ENCODE measurements at places on chromosomes 3 and 15.

DNA sequence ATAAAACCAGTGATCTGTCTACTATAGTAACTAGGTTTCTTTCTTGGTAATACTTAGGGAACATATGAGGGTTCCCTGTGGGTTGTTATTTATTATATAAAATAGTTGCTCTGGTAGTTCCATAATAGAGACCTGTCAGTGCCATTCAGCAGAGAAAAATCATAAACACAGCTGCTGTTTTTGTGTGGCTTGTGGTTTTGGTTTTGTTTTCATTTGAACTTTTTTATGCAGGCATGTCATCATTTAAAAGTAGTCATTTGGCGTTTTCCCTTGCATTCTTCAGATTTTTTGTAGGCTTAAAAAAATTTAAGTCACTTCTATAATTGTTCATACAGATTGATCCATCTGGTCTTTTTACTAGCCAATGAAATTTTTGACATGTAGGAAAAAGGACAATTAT is 47.9 kb downstream of the PIK3CA start:
- no peak for DNase-seq

GRCh38 chr3:110243081-110243480 is 828.5 kb upstream of the NECTIN3 start:
- DNase-seq: no peak

DNA sequence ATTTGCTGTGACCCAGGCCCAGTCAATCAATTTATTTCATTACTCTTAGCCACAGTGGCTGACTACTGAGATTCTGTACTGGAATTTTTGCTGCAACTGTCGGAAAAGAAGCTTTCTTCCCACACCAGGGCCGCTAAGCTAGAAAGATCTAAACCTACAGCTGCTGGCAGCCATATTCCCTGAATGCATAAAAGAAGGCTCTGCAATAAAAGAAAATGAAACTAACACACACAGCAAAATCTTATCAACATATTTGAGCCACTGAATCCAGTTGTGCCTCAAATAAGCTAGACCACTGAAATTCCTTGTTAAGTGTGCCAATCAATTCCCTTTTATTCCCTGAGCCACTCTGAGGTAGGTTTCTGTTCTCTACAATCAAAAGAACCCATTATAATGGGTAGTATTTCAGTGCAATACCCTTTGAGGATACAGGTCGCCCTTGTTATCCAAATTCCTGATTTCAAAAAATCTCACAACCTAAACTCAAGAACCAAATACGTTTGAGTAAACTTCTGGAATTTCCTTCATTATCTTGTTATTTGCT is 60.3 kb downstream of the MYO9A start:
- DNase-seq: no peak

GRCh38 chr15:72141171-72142084 is 23.2 kb downstream of the SENP8 start:
- DNase-seq: no peak

DNA sequence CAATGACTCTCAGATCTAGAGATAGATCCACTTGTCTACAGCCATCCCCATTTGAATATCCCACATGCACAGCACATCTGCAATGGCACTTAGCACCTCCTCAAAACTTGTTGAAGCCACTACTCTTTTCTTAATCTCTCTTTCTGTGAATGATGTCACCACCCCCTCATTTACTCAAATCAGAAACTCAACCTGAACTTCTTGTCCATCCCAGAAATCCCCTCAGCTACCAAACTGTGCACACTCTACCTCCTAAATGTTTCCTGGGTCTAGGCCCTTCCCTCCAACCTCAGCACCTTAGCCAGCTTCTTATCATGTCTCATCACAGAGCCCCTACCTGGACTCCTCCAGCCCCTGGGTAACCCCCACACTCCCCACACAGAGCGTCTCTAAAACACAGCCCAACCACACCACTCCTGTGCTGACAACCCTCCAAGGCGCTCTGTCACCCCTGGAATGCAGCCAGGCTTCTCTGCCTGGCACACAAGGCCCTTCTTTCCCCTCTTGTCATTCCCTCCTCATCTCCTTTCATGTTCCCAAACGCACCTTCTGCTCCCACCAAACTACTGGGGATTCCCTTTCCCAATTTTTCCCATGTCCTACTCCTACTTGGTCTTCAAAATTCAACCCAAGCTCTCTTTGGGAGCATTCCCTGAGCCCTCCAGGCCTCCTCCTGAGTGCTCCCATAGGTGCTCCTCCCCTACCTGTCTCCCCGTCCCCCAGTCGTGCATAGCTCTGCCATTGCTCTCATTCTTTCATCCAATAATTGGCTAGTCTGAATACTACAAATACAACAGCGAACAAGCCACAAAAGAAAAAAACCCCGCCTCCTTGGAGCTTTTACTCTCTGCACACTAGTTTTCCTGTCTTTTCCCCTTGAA is 39.8 kb upstream of the ZBTB38 start:
- no peak for DNase-seq

GRCh38 chr3:39292961-39293360 is 13.1 kb upstream of the CX3CR1 start:
- DNase-seq: no peak

GRCh38 chr15:96359616-96360521 is 29.4 kb downstream of the NR2F2 start:
- DNase-seq: no peak

- DNase-seq: no peak
Observed at GRCh38 chr3:21433751-21434150, 317.3 kb downstream of the ZNF385D start.

DNA sequence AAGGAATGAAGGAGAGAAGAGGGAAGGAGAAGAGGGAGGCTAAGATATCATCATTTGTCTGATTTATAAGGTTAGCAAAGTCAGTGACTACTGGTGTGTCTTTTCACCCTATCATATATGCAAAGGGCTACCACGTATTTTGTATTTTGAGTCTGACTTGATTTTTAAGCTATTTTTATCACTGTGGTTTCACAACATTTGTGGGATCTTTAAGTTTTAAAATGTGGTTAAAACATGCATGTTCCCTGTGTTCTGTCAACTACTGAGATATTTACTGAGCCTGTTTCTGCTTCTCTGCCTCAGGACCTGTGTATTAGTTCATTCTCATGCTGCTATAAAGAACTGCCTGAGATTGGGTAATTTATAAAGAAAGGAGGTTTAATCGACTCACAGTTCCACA is 22.5 kb upstream of the SPTSSB start:
- no peak for DNase-seq

- DNase-seq: no peak
Observed at GRCh38 chr15:51240066-51240465, 98.3 kb downstream of the CYP19A1 start.

DNA sequence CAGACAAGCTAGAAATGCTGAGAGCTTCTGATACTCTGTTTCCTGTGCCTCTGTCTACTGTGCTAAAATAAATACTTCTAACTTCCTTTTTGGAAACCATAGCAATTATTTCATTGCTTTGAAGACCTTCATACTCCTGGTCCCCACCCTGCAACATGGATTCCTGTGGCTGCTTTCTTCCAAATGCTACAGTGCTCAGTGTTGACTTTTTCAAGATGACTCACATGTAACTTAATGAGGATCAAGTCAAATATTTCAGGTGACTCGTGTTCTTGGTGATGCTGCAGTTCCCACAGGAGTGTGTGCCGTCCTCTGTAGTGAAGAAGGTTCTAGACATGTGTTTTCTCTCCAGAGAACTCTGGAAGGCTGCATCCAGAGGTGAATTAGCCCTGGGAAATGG is 288.6 kb downstream of the CLSTN2 start:
- DNase-seq: no peak

- DNase-seq: peak; percentile 29
Observed at GRCh38 chr3:52892625-52893311, 4.6 kb downstream of the STIMATE start.

- no peak for DNase-seq
Observed at GRCh38 chr3:53813876-53814275, 32.3 kb downstream of the CHDH start.

DNA sequence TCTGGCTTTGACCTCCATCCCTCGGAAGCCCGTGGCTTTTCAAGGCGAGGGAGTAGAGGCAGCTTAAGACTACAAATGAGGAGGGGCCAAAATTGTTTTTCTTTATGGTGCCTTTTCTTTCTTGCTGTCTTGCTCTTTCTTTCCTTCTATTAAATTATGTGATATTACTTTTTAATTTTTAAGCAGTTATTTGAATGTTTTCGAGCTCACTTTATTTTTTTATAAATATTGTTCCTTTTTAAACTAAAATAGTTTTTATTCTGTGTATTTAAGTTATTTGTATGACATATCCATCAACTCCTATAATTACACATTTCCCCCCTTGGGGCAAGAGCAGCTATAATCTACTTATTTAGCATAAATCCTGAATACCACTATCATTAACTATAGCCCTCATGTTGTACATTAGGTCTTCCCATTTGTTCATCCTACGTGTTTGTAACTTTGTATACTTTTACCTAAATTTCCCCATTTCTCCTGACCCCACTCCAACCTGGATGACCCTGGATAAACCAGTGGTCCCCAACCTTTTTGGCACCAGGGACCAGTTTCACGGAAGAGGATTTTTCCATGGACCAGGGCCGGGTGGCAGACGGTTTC is 622 bp upstream of the PLSCR1 start:
- DNase-seq: no peak

DNA sequence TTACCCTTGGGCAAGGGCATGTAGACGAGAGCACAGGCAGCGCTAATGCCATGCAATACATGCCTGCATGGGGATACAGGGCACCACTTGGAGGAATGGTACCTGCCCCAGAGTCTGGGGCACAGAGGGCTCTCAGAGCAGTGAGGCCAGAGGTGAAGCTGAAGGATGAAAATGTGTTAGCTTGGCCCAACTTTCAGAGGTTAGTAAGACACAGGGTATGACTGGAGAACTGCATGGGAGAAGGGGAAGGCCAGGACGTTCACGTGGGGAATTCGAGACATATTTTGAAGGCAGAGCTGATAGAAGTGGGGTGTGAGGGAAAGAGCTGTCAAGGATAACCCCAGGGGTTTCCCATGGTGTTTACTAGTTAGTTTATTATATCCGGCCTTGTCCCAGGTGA is 19.6 kb downstream of the CSRNP1 start:
- DNase-seq: no peak

GRCh38 chr3:66738625-66739365 is 238.0 kb upstream of the LRIG1 start:
- no peak for DNase-seq

DNA sequence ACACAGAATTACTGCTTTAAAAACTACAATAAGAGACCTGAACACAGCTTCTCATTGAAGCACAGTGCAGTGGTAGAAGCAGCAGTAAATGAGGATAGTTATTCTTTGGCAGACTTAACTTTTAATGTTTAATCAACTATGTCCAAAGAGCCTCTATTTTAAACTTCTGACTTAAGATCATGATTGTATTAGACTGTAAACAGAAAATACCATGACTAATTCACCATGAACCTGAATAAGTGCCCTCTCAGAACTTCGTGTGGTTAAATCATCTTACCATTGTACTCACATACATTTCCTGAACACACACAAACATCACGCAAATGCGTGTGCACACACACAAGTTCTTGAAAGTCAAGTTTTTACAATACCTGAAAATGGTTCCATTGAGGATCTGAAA is 13.9 kb downstream of the CEP152 start:
- no peak for DNase-seq

DNA sequence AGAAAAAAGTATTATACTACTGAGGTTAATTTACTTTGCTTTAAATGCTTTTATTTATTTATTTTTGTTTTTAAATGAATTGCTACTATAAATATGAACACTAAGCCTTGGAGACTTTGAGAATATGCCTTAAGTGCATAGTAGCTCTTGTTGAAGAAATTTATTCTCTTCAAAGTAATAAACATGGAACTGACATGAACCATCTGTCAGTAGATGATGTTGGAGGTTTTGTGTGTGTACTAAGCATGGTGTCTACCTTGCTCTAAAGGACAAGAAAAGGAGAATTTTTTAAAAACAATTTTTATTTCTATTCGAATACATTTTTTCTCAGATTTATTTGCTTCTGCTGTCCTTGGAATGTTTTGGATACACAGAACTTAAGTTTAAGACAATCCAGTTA is 81.1 kb upstream of the PDZRN3 start:
- no peak for DNase-seq

GRCh38 chr3:138437281-138437680 is 2.9 kb downstream of the ESYT3 start:
- no peak for DNase-seq

DNA sequence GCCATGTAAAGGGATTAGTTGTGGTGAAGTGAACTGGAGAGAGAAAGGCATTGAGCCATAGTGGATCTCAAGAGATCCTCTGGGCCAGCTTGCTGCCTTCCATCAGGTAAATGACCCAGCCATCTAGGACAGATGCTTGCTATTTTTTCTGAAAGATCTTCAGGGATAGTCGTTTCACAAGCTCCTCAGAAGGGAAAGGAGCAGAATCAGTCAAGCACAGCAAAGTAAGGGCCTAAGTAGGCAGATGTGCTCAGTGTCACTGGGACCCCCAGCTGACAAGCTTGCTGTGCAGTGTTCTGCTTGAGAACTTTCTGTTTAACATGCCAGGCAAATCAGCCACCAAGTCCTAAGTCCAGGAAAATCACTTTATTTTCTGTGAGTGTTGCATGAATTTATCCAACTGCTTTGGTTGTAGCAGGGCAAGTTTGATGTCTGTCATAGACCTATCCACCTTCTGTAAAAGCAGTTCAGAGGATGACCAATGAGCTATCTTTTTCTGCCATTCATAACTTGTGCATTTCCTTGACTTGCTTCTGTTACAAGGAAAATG is 319.8 kb downstream of the IL5RA start:
- DNase-seq: no peak

DNA sequence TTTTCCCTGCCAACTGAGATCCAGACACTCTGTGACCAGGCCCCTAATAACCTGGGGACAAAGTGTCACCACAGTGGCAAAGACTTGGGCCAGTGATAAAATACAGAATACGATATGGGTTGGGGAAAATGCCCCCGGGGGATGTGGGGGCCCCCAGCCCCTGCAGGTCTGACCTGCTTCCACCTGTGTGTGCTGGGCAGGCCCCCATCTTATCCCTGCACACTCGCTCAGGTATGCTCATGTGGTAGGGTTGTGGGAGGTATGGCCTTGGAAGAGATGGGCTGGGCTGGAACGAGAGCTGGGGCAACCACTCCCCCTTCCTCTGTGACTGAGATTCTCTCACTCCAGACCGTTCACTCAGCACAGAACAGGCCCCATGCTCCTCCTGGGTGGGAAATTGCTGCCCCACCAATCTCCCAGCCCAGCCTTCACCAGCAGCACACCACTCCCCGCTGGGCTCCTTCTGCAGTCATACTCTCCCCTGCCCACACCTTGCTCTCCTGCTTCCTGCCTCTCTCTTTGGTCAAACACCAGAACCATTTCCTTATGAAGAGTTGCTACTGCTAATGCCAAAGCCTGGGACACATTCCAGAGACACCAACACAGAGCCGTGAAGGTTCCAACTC is 9.6 kb upstream of the CPEB1 start:
- DNase-seq: no peak

GRCh38 chr15:99944131-99944530 is 210.9 kb upstream of the LYSMD4 start:
- DNase-seq: no peak

DNA sequence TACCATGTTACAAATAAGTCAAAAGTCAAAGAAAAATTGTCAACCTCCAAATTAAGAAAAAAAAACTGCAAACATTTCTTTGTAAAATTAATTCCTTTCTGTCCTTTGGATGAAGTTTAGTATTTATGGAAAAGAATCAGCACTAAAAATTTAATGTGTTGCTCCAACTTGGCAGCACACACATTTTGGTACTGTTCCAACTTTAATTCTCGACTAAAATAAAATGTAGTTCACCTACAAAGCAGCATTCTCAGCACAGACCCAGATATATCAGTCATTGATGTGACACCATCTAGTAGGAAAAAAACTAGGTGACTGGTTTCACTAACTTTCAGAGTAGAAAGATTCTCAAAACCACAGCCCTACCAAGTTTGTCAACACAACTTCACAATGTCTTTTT is 131.7 kb upstream of the ROBO2 start:
- no peak for DNase-seq

- DNase-seq: peak; percentile 47
Observed at GRCh38 chr15:94164202-94164807, 67.1 kb upstream of the MCTP2 start.

Data from T-helper 9 cell (primary cell).